IMR-90 (cell line): ENCODE measurements at places on chromosomes 11 and 22.
A peak's percentile ranks its signal among the peaks of the same experiment; 100 is the strongest.

DNA sequence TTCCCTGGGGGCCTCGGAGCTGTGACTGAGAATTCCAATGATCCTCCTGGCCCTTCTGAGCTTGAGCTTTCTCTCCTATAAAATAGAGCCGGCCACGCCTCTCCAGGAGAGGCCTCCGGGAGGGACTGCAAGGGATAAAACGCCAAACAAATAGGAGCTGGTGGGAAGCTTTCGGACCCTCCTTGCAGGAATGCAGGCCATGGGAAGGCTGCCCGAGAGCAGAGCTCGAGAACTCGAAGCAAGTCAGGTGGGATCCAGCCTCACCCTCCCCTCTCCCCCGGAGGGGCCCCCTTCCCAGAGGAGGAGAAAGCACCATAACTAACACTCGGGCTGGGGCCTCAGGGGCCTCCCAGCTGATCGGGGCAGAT, 34.6 kb downstream of the FLRT1 start:
- no peak for DNase-seq

DNA sequence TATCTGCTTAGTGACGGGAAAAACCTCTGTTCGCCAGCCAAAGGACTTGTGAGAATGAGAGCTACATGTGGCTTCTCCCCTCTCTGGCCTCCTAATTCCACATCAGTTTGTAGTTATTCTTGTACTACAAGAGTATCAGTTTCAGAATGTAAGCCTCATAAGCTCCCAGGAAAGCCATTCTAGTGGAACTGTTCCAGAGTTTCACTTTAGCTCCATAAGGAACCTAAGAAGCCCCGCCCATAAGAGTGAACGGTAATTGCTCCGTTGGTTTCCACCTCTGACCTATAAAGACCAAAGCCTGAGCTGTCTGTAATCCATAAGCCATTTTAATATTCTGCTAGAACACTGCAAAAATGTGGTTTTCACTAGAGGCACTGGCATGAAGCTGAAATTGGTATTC, 53.0 kb downstream of the SIK3 start:
- peak; percentile 61 for DNase-seq

DNA sequence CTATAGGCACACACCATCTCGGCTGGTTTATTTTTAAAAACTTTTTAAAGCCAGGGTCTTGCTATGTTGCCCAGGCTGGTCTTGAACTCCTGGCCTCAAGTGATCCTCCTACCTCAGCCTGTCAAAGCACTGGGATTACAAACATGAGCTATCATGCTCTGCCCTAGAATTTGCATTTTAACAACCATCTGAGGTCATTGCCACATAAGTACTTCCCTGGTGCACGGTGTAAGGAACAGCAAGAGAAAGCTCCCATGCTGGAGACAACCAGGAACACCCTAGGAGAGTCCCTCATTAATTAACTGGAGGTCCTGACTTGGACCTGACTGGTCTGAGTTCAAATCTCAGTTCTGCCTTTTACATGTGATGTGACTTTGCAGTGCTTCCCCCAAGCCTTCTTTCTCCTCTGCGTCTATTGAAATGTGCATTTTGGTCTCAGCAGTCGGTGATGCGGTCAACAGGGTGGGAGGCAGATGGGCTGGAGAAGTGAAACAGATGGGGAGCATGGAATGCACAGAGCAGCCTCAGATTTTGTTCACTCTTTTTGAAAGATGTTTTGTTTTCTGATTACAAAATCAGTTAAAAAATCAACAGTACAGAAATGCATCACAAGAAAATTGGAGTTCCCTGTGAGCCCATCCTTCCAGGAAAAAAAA, 146.5 kb downstream of the MYO18B start:
- no peak for DNase-seq

GRCh38 chr11:106724293-106724892, 293.9 kb downstream of the GUCY1A2 start:
- DNase-seq = peak; percentile 6

DNA sequence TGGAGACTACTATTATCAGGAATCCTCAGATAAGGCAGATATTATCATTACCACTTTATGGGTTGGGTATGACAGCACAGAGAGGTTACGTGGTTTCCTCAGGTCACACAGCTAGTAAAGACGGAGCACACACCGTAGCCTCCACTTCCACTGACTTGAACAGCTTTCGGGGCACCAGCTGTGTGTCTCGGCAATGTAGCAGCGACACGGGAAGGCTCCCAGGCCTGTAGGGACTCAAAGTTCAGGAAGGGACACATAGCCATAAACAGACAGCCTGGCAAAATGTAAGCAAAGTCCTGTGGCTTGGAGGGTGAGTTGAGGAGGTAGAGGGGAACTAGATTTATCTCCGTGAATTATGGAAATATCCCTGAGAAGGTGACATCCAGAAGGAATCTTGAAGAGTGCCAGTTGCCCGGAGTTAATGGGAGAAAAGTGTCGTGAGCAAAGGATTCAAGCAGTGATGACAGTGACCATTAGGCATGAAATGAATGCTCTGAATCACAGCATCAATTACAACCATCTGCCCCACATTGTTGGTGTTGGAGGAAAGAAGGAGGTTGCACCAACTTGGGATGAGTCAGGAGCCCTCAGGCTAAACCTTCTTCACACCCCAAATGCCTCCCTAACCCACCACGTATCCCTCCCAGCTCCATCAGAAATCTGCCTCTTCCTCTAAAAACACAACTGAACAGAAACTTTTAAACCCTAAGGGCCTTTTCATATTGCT, 106.7 kb upstream of the ASPHD2 start:
- DNase-seq = peak; percentile 77

DNA sequence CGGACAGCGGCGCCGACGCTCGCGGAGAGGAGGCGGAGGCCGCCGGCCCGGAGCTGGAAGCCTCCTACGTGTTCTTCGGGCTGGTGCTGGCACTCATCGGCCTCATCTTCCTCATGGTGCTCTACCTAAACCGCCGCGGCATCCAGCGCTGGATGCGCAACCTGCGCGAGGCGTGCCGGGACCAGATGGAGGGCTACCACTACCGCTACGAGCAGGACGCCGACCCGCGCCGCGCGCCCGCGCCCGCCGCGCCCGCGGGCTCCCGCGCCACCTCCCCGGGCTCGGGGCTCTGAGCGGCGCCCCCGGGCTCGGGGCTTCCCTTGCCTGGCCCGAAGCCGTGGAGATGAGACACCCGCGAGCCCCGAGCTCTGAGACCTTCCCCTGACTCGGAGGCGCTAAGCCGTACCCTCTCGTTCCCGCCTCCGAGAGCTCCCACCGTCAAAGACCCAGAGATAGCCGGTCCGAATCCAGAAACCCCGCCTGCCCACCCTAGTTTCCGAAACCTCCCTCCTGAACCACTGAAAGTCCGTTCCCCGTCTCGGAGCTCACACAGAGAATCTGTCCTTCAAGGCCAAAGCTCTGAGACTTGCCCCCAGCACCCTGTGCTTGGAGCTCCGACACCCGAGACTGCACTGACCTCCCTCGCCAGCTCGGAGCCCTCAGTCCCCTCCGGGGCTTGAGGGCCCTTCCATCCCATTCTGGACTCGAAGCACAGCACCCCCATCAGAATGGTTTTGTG, 1.5 kb downstream of the TPBGL start:
- no peak for DNase-seq

DNA sequence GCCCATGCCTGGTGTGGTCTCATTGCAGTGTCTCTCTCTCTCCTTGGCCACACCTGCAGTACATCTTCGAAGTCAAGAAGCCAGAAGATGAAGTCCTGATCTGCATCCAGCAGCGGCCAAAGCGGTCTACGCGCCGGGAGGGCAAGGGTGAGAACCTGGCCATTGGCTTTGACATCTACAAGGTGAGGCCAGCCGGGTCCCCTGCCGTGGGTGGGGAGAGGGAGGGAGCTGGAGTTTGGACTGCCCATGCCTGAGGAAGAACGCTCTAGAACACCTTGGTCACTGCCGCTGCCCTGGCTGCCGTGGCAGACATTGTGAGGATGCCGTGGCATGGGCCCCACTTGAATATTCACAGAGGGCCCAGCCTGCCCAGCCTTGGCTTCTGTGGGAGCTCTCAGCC, 9.1 kb upstream of the MYO7A start:
- no peak for DNase-seq

- DNase-seq = no peak
These were observed 38.8 kb downstream of the IRAG1 start for GRCh38 chr11:10654811-10655150.

GRCh38 chr11:78838417-78838816, 263.8 kb upstream of the NARS2 start:
- no peak for DNase-seq

- DNase-seq = no peak
These were observed 76.4 kb downstream of the PRSS23 start for GRCh38 chr11:86876716-86877234.

- no peak for DNase-seq
These were observed 10.7 kb upstream of the SESN3 start for GRCh38 chr11:95241681-95242081.

- no peak for DNase-seq
These were observed 241.2 kb upstream of the SYN3 start for GRCh38 chr22:33299245-33299956.

DNA sequence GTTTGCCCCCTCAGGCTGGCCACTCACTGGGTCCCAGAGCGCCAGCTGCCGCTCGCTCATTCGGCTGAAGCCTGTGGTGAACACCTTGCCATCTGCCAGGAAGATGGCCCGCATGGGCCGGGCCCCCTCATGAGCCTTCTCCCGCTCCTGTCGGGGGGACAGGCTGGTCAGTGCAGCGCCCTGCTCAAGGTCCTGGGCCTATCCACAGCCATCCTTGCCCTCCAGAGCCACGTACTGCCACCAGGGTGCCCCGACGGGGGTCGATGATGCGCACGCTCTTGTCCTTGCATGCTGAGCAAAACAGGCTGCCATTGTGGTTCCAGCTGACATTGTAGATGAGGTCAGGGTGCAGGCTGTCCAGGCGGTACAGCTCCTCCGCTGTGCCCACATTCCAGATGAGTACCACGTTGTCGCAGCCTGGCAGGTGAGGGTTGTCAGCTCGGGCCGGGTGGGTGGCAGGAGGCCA, 2.1 kb downstream of the CORO1B start:
- DNase-seq = no peak

- DNase-seq = no peak
These were observed 3.2 kb downstream of the LRRC32 start for GRCh38 chr11:76667271-76667818.

DNA sequence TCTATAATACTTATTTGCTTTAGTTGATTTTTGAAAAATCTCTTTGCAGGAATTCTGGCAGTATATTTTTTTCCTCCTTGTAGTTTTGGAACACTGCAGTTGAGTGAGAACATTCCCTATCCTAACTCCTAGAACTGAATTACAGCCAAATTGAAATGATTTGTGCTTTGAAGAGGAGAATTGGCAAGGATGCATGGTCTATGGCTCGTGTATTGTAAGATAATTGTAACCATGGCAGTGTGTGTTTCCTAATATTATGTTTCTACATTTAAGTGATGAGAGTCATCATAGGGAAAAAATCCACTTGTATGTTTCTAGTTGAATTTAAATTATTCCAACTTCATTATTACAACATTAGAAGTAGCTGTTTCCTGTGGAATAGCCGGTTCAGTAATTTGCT, 80.9 kb upstream of the MYO18B start:
- DNase-seq = no peak

- no peak for DNase-seq
These were observed 794 bp upstream of the FXYD6 start for GRCh38 chr11:117877120-117877784.

DNA sequence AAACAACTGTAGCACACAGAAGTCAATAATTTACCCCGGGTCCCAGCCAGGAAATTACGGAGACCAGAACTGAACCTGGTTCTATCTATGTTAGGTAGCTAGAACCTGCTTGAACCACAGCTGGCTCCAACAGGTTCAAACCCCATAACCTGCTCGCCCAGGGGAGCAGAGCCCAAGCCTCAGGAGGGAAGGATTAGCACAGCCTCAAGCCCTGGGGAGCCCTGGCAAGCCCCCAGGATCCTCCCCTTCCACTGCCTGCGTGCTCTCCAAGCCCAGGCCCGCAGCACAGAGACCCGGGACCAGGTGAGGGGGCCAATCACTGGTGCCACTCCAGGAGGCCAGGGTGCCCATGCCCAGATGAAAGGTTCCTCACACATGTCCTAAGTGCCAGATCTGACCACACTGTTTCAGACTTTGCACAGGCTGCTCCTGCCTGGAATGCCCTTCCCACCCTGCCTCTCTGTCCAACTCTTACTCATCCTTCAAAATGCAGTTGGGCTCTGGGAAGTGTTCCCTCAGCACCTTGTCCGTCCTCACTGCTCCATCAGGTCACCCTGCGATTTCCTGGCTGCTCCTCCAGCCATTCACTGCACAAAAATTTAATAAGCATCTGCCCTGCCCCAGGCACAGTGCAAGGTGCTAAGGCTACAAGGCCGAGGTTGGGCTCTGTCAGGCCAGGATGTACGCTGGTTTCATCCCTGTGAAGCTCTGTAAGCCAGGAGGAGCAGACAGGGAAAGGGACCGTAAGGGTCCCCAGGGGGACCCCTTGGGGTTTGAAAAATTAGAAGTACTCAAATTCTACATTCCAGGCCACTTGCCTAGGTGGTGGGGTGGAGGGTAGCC, 32.2 kb downstream of the ARRB1 start:
- peak; percentile 32 for DNase-seq

GRCh38 chr11:47987781-47988180, 7.4 kb downstream of the PTPRJ start:
- no peak for DNase-seq

DNA sequence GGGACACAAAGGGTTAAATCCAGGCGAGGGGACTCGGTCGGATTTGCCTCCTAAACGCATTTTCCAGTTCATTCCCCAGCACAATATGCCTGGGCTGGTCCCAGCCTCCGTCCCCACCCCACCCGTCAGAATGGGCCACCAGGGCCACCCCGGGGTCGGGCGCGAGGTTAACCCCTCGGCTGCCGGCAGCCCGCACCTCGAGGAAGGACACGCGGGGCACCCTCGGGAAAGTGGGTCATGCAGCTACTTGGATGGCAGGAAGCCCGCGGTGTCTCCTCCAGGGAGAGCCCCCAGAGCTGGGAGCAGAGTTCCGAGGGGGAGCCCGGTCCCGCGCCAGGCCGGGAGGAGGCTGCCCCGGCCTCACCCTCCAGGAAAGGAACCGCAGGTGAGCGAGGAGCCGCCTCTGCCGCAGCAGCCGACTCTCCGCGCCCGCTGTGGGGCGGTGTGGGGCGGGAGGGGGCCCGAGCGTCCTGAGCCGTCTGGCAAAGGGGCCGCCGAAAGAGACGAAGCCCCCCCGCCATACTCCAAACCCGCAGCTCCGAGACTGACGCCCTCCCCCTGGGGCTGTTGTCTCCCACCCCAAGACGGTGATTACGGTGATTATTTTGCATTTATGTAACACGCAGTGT, 1.4 kb downstream of the NECTIN1 start:
- DNase-seq = no peak

DNA sequence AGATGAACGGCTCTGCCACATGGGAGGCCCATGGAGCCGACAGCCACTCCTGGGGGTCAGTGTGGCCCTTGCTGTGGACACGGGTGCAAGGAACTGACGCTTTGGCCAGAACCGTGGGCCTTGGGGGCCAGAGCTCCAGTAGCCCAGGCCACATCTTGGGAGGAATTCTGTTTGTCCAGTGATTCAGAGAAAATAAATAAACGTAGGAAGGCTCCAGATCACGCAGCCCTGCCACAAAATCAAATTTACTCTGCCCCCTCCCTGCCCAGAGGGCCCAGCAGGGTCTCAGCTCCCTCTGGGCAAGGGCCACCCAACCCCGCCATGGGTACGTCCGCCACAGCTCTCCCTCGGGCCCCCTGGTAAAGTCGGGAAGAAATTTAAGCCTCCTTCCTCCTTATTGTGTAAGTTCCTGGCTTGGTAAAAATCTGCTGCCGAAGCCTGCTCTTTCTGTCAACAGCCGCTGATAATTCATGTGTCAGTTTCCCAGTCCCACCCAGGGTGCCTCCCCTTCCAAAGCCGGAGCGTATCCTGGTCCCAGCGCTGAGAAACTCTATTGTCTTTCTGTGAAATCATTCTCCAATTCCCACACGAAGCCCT, 6.9 kb upstream of the MUC5AC start:
- peak; percentile 67 for DNase-seq

GRCh38 chr11:94700622-94701021, 67.5 kb upstream of the AMOTL1 start:
- DNase-seq = peak; percentile 16
